ENCODE measurements at places on chromosomes 7 and 10.

DNA sequence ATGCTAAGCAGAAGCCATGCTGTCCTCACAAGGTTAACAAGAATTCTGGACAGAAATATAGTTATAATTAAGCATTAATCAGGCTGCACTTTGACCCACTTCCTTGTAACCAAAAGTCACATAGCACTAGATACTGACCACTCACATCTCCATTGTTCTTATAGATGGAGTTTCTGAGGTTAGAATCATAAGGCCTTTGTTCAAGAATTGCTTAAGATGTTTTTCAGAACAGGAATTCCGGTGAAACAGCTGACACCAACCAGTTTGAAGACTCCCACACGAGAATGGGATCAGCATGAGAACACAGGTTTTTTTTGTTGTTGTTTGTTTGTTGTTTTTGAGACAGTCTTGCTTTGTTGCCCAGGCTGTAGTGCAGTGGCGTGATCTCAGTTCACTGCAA is 488.3 kb upstream of the NRP1 start:
- DNase-seq = no peak

GRCh38 chr7:101104799-101105198 is 19.5 kb downstream of the TRIM56 start:
- no peak for DNase-seq

- no peak for DNase-seq
Observed at GRCh38 chr10:70119197-70119596, 13.4 kb downstream of the AIFM2 start.

- no peak for DNase-seq
Observed at GRCh38 chr7:20896996-20897395, 110.3 kb upstream of the SP8 start.

- DNase-seq = no peak
Observed at GRCh38 chr7:119545118-119545517, 727.9 kb upstream of the KCND2 start.

Data from transverse colon (tissue), 4 donors.